ENCODE measurements at places on chromosomes 13 and 19. TPM values are rescaled to one million over a fixed set of nuclear protein-coding genes. Genes with fewer than 3 reads are reported as not detected.

The KLK5 gene
- not detected for total RNA-seq

The SOX21 gene
- total RNA-seq: not detected

DNA sequence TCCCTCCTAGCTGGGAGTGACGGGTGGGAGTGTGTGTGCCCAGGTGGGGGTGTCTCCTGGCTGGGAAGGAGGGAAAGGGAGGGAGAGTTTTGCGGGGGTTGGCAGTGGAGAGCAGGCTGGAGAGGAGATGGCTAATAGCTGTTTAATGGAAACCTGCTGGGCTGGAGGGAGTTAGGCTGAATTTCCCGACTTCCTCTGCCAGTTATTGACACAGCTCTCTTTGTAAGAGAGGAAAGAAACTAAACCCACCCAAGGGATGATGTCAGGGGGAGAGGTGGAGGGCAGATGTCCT is 10.2 kb upstream of the ILF3 start:
- peak; percentile 23 for DNase-seq

GRCh38 chr19:29006057-29006735 is 206.8 kb downstream of the UQCRFS1 start:
- no peak for DNase-seq

GRCh38 chr13:33284916-33285315 is 639 bp downstream of the STARD13 start:
- peak; percentile 62 for DNase-seq

DNA sequence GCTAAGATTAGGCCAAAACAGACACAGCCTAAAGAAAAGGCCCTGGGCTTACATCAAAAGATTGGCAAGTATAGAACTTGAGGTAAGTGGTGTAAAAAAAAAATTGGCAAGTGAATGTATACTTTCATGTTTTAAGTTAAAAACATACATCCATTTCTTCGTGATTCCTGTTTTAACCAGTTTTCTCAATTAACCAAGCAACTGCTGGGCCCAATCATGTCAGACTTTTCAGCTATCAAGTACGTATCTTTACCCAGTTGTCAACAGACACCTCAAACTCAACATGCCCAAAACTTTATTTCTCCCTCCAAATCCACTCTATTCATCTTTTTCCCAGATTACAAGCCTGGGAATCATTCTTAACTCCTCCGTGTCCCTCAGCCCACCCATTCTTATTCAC is 1.0 kb downstream of the PCID2 start:
- DNase-seq: no peak

- peak; percentile 36 for DNase-seq
Observed at GRCh38 chr19:12840091-12841079, 2.1 kb downstream of the MAST1 start.
